ENCODE measurements at places on chromosomes 6 and 20.

DNA sequence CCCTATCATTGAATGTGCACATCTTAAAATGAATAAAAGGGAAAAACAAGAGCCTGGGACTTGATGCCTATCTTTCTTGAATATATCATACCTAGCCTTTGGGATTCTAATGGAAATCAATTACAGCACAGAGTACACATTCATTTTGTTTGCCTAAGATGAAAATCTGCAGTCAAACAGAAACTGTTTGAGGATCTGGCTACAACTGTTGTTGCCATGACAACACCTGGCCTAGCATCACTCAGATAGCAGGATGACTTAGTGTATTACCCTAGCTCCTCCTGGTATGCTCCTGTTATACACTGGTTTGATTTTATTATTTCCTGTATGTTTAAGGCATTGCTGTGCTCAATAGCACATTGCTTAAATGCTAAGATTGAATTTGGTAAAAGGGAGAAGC lies 71.5 kb upstream of the LAMP5 start:
- no peak for DNase-seq

DNA sequence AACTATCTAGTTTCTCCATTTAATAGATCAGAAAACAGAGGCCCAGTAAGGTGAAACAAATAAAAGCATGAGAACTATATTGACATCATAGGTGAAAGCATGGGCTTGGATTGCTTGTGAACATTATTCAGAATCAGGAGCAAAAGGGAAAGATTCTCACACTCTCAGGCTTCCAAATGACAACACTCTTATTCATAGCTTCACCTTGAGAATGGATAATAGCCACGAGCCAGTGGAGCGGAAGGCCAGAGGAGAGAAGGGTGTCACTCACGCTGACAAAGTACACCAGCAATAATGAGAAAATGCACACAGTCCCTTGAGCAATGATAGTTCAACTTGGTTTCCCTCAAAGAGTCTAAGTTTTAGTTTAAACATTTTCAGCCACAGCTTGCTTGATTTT lies 339.0 kb downstream of the TPBG start:
- DNase-seq: no peak

GRCh38 chr20:58378704-58379103 lies 10.3 kb upstream of the VAPB start:
- no peak for DNase-seq

- DNase-seq: no peak
Observed at GRCh38 chr20:61692479-61692878, 373.2 kb downstream of the TAF4 start.

DNA sequence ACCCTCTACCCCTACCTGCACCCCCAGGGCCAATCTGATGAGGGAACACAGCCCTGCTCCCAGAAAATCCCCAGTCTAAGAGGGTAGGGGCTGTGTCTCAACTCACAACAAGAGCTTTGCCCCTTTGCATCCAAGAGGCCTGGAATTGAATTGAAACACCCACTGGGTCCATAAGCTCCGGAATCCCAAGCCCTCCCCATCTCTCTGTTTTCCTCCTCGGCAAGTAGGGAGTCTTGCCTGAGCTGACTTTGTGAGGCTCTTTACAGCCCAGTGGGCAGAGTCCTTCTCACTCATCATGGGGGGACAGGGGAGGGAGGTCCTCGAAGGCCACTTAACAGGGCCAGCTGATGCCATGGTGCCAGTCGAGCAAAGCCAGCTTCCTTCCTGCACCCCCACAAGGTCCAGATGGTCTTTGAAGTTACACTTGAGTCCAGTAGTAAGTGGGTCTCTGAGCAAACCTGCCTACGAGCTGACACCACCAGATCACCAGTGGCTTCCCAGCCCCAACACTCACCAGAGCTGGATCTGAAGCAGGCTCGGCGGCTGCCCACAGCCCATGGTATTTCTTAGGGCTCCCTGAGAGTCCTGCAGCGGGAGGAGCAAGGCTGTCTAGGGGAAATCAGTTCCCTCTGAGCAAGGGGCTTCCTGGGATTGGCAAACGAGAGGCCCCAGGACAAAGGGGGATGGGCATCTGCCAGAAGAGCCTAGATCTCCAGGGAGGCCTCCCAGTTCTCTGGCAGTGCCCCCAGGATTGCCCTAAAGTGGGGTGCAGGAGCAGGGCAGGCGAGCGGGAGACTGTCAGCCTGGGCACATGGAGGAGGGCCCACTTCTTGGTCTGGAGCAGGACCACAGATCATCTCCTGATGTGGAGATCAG lies 144.5 kb downstream of the VEGFA start:
- no peak for DNase-seq

GRCh38 chr20:21933526-21933925 lies 228.1 kb downstream of the PAX1 start:
- DNase-seq: no peak
